ENCODE measurements at places on chromosomes 11 and 22.
A peak's percentile ranks its signal among the peaks of the same experiment; 100 is the strongest.

DNA sequence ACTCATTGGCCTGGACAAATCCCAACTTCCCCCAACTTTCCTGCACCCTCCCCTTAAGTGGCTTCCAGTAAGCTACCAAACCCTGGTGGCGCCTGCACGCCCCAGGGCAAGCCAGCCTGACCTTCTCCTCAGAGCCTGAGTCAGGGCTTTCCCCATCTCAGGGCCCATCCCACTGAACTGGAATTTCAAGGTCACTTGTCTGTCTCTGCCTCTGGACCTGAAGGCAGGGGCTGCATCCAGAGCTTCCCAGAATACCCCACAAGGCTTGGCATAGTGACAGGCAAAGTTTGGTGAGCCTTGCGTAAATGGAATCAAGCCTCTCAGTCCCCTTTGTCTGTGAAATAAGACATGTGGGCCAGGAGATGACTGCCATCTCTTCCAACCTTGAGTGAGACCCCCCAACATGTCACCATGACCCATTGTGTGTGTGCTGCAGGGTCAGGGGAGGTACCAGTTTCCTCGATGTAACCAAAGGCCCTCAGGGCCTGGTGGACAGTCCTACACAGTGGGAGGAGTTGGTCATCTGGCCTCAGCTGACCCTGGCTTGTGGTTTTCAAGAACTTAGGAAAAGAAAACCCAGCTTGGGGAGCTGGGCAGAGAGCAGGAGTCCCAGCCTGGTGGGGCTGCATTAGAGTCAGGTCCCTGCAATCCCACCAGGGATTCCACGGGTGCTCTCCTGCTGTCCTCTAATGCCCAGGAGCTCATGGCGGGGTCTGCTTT, 8.9 kb downstream of the ALX4 start:
- DNase-seq = no peak

DNA sequence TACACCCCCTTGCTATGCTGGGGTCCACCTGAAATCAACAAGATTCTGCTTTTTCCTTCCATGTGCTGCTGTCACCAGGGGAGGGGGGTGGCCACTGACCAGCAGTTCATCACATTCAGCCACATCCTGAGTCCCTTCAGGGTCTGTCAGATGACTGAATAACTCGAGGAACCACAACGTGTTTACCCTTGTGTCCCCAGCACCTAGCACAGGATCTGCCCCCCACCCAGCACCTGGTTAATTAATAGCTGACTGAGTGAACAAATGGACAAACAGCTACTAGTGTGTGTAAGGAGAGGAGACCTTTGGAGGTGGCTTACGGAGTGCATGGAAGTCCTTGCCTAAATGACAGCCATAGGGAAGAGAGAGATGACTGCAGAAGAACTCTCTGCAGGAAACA, 119.5 kb upstream of the NCAM1 start:
- no peak for DNase-seq

- DNase-seq = peak; percentile 49
Observed at GRCh38 chr11:109939166-109939810, 153.9 kb upstream of the ZC3H12C start.

DNA sequence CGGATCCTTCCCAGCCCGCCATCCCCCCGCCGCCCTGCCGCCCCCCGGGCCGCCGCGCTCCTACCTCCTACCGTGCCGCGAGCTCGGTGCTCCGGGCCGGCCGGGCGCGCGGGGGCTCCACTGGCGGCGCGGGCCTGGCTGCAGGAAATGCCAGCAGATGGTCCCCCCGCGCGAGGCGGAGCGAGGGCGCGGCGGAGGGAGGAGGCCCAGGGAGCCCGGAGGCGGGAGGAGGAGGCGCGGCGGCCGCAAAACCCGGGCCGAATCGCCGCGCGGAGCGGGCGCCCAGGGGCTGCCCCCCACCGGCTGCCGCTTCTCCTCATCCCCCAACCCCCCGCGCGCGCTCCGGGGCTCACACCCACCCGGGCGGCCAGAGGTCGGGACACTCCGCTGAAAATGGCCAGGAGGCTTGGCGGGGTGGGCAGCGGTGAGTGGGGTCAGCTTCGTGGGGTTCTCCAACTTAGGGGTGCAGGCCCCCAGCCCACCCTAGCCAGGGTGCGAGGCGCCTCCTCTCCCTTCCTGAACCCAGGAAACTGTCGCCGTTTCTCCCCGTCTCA, at the start of gene OSBPL5:
Gene OSBPL5, minus strand, starts transcription at position 159 of the 554 bp plus-strand sequence. CDS start 36,162 bp downstream, outside the sequence.
- no peak for DNase-seq

DNA sequence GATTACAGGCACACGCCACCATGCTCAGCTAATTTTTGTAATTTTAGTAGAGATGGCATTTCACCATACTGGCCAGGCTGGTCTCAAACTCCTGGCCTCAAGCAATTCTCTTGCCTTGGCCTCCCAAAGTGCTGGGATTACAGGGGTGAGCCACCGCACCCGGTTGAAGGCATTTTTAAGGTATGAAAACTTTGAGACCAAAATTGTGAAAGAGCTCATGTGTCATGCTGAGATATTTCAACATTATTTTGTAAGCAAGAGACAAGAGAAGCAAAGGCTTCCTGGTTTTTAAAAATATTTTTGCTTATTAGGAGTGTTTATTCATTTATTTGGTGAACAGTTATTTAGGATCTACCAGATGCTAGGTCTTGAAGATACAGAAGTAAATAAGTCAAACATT, 6.8 kb downstream of the NHERF4 start:
- DNase-seq = no peak

DNA sequence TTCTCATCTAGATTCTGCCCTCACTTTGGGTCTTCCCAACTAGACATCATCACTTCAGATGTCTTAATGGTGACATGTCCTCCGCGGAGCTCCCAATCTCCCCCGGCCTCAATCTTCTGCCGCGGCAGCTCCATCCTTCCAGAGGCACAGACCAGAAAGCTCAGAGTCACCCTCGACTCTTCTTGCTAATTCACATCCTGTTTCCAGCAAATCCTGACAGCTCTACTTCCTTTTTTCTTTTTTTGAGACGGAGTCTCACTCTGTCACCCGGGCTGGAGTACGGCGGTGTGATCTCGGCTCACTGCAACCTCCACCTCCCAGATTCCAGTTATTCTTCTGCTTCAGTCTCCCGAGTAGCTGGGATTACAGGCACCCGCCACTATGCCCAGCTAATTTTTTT, 54.5 kb downstream of the CACNG2 start:
- DNase-seq = no peak

DNA sequence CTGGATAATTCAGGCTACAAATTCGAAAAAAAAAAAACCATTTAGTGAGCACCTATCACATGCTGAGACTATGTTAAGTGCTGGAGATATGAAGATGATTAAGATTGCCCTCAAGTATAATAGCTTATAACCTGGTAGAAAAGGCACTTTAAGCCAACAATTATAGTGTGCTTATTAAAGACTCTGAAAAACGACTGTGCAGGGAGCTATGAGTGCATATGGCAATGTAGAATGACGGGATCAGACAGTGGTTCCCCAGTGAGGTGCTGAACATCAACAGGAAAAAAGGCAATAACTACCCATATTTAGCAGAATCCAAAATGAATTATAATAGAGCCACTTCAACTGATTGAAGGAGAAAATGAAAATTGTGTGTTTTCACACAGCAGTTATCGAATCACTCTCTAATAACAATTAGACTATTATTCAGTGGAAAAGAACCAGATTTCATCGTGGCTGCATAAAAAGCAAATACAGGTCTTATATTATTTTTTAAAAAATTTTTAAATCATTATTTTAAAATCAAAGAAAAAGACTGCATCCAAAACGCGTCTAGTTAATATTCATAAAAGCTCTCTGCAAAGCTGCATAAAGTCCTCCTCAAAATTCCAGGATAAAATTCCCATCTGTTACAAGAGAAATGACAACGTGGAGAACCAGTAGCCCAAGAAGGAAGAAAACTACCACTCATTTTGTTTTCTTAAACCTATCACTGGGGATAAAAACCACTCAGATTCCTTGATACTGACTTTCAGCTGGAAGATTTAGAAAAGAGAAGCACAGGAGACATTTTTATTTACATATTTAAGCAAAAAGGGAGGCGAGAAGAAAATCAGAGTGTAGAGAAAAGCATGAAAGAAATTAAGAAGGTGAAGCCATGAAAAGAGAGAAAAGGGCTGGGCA, 1.1 kb downstream of the MTMR2 start:
- no peak for DNase-seq

GRCh38 chr11:12110714-12111548, 541 bp downstream of the MICAL2 start:
- DNase-seq = no peak

DNA sequence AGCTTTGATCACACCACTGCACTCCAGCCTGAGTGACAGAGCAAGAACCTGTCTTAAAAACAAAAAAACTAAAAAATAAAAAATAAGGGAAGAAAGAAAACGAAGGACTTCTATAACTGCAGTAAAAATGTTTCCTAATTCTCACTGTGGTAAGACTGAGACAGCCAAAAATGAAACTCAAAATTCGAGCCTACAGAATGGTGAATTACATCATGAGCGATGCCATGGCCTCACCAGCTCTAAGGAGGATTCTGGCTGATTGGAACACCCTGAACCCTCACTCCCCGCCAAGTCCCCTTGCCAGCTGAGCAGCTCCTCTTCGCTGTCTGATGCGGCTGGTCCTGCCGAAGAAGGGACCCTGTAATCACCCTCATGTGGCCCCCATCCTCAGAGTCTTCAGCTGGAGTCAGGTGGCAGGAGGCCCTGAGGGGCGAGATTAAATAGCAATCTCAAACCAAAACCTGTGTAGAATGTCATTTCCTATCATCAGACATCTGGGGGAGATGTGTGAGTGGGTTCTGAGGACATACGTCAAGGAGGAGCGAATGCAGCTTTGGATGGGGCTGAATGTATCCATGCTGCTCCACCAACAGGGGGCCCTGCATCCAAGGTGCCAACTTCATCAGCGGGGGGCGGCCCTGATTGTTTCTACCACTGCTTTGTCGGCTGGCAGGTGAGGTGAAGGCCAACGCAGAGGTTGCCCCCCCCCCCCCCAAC, 29.2 kb downstream of the PDGFB start:
- no peak for DNase-seq

- no peak for DNase-seq
Observed at GRCh38 chr11:91776655-91777054, 448.0 kb upstream of the FAT3 start.

- DNase-seq = no peak
Observed at GRCh38 chr11:32173977-32174376, 83.1 kb downstream of the RCN1 start.

DNA sequence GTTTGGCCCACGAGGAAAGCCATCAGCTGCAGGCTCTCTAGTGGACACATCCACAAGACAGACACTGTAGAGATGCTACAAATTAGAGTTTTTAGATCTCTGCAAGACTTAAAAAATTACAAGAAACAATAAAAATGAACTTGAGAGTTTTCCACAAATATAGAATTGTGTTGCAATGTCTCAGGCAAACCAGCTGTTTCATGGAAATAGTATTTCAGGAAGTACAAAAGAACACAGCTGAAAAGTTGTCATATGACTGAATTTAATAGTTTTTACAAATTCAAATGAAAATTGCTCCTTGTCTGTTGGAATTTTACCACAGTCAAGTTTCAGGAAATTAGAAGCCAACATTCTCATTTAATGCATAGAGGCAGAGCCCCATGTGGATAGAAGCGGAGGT, 184.5 kb upstream of the PITPNB start:
- DNase-seq = no peak

DNA sequence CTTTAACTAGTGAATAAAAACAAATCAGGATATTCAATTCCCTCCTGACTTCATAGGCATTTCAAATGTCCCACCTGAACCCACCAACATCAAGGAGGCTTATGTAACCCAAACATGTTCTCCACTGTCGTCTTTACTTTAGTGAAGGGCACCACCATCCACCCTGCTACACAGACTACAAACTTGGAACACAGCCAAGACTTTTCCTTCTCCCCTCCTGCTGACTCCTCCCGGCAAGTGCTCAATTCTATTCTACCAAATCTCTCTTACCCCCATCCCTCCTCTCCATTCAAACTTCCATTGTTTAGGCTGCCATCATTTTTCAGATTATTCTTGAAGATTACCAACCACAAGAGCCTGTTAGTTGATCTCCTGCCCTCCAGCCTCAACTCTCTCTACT, 24.3 kb downstream of the SAAL1 start:
- DNase-seq = no peak

GRCh38 chr11:39651857-39652461, 1807.5 kb downstream of the LRRC4C start:
- DNase-seq = no peak

DNA sequence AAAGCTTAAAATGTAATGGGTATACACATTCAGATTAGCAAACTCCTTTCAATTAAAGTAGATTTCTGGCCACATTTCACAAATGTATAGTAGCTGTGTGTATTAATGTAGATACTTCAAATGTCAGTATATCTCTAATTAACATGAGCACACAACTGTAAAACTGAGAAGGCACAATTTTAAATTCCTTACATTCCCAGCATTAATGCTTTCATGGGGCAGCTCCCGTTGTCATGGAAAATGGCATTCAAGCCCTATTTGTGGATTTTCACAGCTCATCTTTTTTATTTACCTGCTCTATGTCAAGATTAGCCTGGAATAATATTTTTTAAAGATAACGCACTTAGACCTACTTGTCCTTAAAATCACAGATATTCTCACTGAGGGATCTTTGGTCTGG, 113.6 kb upstream of the SOX6 start:
- DNase-seq = no peak

GRCh38 chr22:43521716-43522115, 109.9 kb downstream of the MPPED1 start:
- DNase-seq = no peak

GRCh38 chr11:16809886-16810668, 71.6 kb downstream of the C11orf58 start:
- DNase-seq = no peak

GRCh38 chr22:37193629-37194191, 5.7 kb upstream of the C1QTNF6 start:
- DNase-seq = no peak

DNA sequence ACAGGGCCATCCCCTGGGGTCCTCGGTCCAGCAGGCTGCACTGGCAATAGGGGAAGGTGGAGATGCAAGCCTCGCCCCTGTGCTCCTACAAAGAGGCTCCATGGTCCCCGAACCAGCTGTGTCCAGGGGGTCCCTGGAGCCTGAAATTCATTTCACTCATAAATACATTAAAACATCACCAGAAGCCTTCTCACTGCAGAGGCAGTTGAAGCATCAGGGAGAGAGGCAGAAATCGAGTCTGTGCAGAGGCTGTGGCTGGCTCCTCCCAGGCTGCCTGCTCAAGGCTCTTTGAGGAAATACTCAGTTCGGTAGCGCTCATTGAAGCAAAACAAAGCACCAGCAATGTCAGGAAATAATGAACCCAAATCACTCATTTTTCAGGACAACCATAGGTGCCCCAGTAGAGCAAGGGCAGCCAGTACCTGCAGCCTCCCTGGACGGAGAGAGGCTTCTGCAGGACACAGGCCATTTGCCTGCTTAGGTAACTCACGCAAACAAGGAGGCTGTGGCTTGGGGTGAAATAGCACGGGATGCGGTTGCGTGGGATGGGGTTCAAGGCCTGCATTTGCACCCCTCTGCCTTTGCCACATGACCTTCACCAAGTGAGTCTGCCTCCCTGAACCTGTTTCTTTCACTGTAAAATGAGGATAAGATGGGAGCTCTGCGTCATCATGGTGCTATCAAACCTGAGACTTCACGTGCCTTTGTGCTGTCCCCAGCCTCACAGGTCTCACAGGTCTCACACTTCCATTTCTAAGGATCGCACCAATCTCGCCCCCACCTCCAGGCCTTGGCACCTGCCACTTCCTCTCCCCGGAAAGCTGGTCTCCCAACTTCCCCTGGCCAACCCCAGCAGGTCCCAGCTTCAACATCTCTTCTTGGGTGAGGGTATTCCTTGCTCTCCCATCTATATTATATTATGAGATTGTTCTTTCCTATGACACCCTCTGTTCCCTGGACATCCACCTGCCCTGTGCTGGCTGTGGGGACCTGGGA, 84.3 kb upstream of the SHISAL1 start:
- no peak for DNase-seq
